A172 (cell line): ENCODE measurements at places on chromosomes 16 and 17.

DNA sequence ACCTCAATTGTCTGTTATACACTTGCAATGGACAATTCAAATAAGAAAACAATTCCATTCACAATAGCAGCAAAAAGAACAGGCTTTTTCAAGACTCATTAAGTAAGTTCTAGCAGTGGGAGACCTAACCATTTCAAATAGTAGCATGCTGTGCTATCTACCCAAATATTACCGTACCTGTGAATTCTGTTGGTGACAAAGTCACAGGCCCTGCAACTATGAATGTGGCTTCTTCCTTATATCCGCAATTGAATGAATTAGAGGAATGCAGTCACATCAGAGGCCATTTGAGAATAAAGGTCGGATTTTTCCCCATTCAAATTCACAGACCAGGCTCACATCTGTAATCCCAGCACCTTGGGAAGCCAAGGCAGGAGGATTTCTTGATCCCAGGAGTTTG lies 800 bp upstream of the NME4 start:
- DNase-seq: no peak

GRCh38 chr16:77780378-77780837 lies 8.0 kb upstream of the VAT1L start:
- peak; percentile 94 for DNase-seq

GRCh38 chr17:35087731-35088355 lies 24.3 kb upstream of the RFFL start:
- DNase-seq: no peak

DNA sequence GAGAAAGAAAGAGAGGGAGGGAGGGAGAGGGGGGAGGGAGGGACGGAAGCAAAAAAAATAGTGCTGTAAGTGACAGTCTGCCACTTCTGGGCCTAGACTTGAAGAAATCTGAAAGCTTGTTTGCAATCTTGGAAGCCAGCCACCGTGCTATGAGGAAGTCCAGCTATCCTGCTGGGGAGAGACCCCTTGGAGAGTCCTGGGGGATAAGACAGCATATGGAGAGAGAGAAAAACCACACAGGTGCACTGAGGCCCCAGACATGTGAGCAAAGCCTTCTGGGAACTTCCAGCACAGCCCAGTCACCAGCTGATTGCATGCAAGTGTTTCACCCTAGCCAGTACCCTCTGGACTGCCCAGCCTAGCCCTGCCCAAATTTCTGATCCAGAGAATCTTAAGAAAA lies 12.6 kb upstream of the ALOX12B start:
- DNase-seq: no peak

DNA sequence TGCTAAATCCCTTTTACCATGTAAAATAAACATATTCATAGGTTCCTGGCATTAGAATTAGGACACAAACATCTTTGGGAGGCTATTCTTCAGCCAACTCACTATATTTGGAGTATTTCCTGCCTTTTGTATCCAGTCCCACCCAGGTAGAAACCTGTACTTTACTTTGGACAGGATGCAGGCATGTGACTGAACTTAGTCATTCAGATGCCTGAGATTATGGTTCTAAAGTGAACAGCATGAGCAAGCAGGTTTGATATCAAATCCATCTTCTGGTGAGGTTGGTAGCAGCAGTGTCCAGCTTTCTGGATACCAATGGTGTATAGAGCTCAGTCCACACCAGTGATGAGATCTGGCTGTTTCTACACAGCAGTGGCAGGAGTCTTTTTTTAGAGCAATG lies 20.2 kb downstream of the CA10 start:
- no peak for DNase-seq

DNA sequence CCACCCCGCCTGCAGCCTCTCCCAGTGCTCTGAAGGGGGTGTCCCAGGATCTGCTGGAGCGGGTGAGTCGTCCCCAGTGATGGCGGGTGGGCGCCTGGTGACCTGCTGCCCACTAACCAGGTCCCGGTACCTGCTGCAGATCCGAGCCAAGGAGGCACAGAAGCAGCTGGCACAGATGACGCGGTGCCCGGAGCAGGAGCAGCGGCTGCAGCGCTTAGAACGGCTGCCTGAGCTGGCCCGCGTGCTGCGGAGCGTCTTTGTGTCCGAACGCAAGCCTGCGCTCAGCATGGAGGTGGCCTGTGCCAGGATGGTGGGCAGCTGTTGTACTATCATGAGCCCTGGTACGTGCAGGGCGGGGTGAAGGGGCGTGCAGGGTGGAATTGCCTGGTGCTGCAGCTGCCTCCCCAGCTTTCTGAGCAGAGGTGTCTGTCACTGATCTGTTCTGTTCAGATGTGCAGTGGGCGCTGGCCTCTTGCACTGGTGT lies 3.6 kb downstream of the CDT1 start:
- no peak for DNase-seq

GRCh38 chr16:18832006-18832405 lies 30.7 kb upstream of the ARL6IP1 start:
- no peak for DNase-seq

DNA sequence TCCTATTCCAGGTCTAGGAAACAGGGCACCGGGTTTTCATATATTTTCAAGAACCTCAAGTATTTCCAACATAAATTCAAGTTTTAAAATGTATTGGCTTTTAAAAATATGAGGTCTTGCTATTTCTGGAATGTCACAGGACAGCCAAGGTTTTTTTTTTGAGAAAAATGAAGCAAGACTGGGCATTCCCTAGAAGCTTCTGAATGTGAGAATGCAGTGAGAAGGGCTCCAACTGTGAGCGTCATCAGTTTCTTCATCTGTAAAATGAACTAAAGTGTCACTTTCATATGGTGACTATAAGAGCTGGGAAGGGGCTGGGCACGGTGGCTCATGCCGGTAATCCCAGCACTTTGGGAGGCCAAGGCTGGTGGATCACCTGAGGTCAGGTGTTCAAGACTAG lies 455.8 kb upstream of the MAF start:
- no peak for DNase-seq

GRCh38 chr16:85622683-85623082 lies 9.6 kb downstream of the GSE1 start:
- DNase-seq: no peak

DNA sequence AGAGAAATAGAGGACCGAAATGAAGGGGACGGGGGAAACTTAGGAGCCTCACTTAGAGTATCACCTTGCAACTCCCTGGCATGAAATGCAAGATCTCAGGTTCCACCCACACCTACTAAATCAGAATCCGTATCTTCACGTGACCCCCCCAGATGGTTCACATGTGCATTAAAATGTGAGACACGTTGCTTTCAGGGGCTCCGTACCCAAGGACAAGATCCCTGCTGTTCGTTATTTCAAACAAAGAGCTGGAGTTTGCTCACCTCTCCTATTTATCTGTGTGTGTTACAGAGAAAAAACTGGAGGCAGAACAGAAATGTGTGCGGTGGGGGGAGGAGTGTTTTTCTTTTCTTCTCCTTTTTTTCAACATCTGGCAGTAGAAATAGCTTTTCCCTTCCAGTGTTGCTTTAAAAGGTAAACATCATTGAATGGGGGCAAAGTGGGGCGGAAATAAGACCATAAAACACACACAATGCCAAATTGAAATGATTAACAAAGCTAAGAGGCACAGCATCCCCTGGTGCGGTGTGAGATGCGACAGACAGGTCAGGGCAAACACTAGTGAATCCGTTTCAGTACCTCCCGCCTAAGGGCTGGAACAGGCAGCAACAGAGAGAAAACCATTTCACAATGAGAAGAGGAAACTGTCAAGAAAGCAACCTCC lies 145.4 kb downstream of the SOX9 start:
- no peak for DNase-seq

DNA sequence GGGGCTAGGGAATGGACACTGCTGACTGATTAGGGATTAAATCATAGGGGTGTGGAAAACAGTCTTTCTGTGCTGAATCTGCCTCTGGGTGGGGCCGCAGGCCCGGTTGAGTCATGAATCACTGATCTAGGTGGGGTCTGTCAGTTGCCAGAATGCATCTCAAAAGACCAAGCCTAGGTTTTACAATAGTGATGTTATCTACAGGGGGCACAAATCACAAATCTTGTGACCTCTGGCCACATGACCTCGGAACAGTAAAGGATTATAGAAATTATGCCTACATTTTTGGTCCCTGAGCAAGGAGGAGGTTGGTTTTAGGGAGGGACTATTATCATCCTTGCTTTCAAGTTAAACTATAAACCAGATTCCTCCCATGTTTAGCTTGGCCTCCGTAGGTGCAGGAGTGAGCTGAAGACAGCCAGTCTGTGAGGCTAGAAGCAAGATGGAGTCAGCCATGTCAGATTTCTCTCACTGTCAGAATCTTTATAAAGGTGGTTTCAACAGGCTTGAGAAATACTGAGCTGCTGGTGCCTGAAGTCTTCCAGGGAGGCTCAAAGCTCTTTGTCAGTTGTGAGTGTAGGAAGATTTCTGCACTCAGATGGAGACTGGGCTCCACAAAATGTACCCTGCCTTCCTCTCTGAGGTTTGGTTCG lies 12.9 kb downstream of the GNGT2 start:
- DNase-seq: peak; percentile 51

- no peak for DNase-seq
These were observed 32.9 kb upstream of the TOB1 start for GRCh38 chr17:50899005-50899460.

DNA sequence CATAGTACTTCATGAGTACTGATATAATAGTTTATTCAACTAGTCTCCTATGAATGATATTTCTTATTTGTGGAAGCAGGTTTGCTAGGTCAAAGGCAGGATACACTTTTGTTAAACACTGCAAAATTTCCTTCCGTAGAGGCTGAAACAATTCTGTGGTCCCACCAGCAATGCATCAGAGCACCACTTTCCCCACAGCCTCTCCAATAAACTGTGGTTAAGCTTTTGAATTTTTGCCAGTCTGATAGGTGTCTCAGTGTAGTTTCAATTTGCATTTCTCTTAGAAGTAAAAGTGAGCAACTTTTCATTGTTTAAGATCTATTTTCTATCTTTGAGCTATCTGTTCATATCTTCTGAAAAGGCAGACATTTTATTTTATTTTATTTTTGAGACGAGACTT lies 36.4 kb upstream of the CORO6 start:
- DNase-seq: no peak

GRCh38 chr16:51734220-51734619 lies 583.1 kb upstream of the SALL1 start:
- no peak for DNase-seq

GRCh38 chr16:17260276-17260849 lies 210.4 kb downstream of the XYLT1 start:
- DNase-seq: no peak

DNA sequence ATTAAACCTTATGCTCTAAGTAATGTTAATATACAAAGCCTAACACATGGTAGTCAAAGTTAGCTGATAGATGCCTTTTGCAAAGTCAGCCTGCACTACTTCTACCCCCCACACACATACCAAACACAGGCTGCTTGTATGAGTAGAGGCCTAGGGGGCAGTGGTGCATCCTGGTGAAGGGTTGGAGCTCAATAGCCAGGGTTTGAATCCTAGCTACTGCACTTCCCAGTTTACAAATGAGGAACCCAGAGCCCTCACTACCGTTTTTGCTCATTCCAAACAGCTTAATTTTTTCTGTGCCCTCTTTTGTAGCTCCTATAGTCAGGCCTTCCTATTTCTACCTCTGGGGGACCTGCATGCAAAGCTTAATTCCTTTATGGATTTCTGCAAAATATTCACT lies 18.9 kb upstream of the HYDIN start:
- DNase-seq: no peak

GRCh38 chr17:29557739-29558116 lies 9.1 kb downstream of the ABHD15 start:
- no peak for DNase-seq

DNA sequence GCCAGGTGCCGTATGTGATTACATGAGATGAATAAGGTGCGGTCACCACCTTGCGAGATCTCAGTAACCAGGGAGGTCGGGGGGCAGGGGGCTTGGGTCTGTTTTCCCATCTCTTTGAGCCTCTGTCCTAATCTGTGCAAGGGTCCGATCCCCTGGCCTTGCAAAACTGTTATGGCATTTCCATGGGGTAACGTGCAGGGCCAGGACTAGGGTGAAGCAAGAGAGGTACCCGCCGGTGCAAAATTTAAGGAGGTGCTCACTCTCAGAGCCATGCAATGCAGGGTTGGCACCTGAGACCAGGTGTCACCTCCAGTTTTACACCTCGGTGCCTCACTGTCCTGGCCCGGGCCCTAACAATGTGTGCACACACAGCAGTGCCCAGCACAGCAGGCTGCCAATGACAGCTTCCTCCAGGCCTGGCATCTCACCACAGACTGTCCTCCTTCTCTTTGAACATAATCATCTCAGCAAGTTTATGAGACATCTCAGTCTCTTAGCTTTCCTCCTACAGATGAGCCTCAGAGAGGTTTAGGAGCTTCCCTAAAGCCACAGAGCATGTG lies 43.6 kb downstream of the C16orf95 start:
- DNase-seq: no peak

DNA sequence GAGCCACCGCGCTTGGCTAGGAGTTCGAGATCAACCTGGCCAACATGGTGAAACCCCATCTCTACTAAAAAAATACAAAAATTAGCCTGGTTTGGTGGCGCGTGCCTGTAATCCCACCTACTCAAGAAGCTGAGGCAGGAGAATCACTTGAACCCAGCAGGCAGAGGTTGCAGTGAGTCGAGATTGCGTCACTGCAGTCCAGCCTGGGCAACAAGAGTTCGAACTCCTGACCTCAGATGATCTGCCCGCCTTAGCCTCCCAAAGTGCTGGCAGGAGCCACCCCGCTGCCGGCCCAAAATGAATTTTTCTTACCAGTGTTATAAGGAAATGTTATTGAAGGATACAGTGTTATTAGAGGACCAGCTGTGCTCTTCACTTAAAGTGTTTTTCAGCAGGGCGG lies 2.3 kb downstream of the NUP85 start:
- DNase-seq: no peak

DNA sequence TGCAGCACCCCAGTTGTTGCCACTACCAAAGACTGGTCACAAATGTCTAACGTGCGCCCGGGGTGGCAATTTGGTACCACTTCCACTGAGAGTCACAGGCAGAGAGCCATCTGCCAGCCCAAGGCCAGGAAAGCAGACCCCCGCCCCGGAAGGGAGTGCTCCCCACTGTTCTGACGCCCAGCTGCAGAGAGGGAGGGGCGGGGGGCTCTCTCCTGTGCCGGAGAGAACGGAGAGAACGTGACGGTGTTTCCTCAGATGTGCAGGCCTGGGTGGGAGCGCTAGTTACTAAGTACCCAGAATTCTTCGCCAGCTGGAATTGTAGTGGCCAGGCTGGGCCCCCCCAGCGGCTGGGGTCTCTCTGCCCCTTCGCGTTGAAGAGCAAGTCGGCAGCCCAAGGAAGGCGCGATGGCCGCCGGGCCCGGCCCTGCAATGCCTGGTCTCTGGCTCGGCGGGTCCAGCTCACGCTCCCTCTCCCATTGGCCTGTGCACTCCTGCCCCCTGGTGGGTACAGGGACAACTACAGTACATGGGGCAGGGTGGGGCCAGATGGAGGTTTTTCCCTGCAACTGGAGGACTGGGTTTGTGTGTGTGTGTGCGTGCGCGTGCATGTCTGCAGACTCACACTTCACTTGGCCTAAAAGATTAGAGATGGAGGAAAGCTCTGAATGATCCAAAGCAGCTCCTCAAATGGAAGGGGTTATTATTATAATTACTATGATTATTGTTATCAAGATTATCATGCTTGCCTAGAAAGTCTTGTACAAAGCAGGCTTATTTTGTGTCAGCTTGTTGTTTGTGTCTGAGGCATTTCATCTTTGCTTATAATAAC lies 107.1 kb downstream of the AMFR start:
- peak; percentile 60 for DNase-seq
